RPMI8226 (cell line): ENCODE measurements at places on chromosomes 13 and 19.

DNA sequence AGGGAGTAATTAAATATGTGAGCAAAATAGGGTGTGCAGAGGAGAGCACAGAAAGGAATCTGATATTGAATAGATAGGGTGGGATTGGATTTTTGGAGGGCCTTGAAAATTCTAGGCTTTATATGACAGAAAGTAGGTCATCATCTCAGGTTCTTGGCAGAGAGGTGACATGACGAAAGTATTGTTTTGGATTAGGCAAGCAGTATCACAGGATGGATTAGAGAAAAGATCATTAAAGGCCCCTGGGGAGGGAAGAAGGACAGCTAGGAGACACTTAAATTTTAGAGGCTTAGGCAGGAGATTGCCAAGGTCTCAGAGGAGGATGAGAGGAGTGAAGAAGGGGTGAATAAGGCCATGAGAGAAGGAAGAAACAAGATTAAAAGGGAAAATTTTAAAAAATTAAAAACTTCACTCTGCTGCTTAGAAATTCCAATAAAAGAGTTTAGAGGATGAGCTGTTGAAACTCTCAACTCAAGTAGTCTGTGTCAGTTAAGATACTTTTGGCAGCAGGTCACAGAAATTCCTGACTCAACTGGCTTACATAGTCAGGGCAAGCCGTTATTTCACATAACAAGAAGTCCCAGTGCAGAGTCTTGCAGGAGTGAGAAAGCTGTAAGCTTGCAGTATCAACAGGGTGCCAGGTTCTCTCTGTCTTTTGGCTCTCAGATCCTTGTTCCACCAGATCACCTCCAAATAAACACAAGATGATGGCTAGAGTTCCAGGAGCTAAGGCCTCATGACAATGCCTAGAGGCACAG is 8.8 kb downstream of the GPC6 start:
- no peak for DNase-seq

DNA sequence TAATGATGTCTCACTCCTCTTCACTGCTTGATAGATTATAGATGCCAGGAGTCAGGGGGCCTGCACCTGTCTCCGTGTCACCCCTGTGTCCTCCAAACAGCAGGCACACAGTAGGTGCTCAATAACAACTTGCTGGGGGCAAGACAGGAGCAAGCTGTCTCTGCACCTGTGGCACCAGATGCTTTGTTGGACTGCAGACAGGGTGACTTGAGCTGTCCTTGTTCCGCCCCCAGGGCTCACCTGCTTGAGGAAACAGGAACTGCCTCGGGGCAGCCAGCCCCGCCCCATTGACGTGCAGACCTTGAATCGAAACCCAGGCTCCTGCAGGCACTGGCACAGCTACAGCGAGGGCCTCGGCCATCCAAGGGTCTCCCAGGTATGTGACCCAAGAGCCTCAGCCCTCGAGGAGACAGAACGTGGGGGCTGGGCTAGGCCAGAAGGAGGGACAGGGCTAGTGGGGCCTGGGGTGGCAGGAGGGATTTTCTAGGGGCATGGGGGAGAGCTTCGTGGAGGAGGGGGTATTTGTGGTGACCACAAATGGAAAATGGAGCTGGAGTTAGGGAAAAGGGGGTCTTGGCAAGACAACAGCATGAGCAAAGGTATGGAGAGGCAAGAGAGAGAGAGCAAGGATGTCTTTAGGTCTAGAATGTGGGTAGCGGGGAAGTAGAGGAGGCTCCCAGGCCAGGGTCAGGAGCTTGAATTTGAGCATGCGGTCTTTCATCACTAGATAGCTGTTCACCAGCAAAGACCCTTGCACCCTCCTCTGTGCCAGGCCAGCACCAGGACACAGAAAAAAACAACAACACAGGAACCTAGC is at the start of gene HSH2D:
Gene HSH2D (plus strand): TSS at position 287 of the 817 bp plus-strand sequence. CDS start 5,066 bp downstream, outside the sequence.
- DNase-seq, result peak; percentile 99

- no peak for DNase-seq
Measured at GRCh38 chr13:95137096-95137495, 164.2 kb downstream of the ABCC4 start.

DNA sequence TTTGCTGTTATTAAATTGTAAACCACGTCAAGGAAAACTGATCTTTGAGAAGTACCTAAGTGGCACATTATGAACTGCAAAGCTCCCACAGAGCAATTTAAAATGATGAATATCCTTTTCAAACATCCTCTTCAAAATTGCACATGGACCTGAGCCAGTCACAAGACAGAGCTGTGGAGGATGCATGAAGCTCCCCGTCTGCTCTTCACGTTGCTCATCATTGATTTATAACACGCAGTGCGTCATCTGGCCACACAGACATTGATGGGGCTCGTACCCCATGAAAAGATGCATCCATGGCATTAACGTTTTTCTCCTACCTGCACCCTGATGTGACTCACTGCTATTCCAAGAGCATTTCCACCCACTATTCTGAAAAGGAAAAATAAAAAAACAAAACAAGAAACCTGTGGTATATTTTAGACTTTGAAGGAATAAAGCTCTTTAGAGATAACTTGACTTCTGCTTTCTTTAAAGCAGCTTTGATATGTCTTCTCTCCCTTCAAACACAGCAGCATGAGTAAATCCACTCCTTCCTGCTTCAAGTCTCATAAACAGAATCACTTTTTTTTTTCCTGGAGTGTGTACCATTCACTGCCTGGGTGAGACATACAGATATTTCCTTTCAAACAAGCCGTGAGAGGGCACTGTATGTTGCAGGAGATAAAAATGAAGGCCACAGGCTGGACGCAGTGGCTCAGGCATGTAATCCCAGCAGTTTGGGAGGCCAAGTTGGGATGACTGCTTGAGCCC is 7.2 kb upstream of the SERTM1 start:
- DNase-seq, result no peak

DNA sequence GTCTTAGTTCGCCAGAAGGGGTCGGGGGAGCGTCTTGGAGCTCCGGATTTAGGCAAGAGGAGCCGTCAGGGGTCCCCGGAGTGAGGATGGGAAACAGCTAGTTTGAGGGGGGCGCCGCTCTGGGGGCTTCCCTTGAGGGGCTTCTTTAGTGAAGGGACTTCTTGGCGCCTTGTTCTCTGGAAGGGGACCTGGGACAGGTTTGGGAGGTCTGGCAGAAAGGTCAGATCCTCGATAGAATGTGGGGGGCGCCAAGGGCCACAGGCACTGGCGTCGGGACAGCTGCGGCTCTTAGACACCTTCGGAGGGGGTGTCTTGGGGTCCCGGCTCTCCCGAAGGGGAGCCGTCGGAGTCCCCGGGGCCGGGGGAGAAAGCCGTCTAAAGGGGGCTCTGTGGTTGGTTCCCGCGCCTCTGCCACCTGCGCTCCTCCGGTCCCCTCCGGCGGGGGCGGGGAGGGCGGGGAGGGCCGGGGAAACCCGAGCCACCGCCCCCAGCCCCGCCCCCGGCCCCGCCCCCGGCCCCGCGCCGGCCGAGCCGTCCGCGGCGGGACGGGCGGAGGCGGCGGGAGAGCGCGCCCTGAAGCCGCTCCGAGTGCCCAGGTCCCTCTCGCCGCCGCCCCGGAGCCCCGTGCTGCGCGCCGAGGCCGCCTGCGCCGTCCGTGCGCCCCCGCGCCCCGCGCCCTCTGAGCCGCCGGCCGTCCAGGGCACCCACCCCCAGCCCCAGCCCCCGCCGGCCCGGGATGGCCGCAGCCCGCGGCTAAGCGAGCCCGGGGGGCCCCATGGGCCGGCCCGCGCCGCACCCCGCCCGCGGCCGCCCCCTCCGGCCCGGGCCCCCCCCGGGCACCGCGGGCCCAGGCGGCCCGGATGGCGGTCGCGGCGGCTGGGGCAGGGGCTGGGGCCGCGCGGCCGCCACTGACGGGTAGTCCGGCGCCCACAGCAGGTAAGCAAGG is at the start of gene NRTN:
Gene NRTN (plus strand): TSS at position 552 of the 946 bp plus-strand sequence. CDS start 19,099 bp downstream, outside the sequence.
- DNase-seq, result peak; percentile 70

DNA sequence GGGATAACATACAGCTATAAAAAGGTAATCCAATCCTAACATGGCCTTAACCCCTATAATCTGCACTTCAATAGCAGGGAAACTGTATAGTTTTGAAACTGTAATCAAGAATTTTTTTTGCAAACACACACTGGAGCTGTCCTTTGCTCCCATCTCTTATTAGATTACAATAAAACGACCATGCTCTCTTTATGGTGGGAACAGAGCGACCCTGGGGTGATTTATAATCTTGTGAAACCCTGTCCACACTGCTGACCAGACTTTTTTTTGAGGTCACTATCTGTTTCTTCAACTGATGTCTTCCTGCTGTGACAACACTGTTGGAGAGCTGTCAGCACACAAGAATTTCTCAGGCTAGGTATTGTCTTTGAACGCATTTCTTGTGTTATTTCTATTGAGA is 35.3 kb downstream of the DACH1 start:
- no peak for DNase-seq
